ENCODE measurements at places on chromosomes 16 and 17. TPM values are rescaled to one million over a fixed set of nuclear protein-coding genes. Genes with fewer than 3 reads are reported as not detected.

Gene WRAP53
- total RNA-seq: 31.5 TPM

Gene CBLN1
- total RNA-seq: not detected

Gene CNP
- total RNA-seq: 89.1 TPM

Gene SEPTIN1
- 195 TPM for total RNA-seq

Gene MT3
- 1.9 TPM for total RNA-seq

Gene PLEKHM1
- total RNA-seq: 42.6 TPM

- peaks cover 39% of the 10 kb centered on the region for H3K27me3 ChIP-seq
- no peak overlapping the region for H3K4me3 ChIP-seq
- H3K27ac ChIP-seq: no peak overlapping the region
- H3K36me3 ChIP-seq: peaks cover 1% of the 10 kb centered on the region
Observed at GRCh38 chr16:68732042-68732680, 4.9 kb upstream of the CDH1 start.

- DNase-seq: no peak
- peaks cover 43% of the 10 kb centered on the region for H3K36me3 ChIP-seq
- no peaks in the 10 kb centered on the region for H3K27me3 ChIP-seq
Observed at GRCh38 chr17:80880648-80880985, 111.0 kb upstream of the CHMP6 start.

DNA sequence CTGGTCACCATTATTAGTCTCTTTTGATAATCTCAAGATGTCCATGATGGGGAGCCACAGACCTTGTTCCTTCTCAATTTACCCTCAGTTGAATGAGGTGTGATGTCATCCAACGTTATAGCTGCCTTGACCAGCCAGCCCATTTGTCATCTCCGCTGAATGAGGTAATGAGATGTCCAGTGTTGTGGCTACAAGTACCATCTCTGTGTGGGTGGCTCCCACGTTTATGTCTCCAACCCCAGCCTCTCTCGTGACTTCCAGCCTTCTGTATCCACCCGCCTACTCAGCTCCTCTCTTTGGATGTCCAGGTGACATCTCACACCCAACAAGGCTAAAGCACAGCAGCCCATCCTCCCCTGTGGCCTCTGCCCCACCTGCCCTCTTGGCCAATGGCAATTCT lies 18.2 kb downstream of the DNAH17 start:
- no peaks in the 10 kb centered on the region for H3K4me1 ChIP-seq
- no peak overlapping the region for H3K27ac ChIP-seq
- H3K36me3 ChIP-seq: no peaks in the 10 kb centered on the region

DNA sequence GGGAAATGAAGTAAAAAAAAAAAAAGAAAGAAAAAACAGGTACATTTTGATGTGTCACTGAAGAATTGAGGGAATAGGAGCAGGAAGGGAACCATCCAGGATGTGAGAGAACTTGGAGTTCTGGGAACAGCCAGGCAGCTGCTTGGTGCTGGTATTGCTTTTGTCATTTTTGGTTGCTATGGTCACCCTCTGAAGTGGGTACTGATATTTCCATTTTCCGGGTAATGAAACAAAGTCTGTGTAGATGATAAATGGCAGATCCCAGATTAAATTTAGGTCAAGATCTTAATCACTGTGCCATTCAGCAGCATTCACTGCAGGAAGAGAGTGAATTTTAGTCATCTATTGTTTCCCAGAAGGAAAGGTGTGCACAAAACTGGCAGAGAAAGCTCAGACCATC lies 93.6 kb downstream of the ABCA8 start:
- no peak overlapping the region for H3K4me3 ChIP-seq
- DNase-seq: no peak
- H3K4me1 ChIP-seq: no peaks in the 10 kb centered on the region
- no peaks in the 10 kb centered on the region for H3K36me3 ChIP-seq

- H3K4me1 ChIP-seq: peaks cover 89% of the 10 kb centered on the region
- H3K27me3 ChIP-seq: no peaks in the 10 kb centered on the region
- H3K36me3 ChIP-seq: peaks cover 62% of the 10 kb centered on the region
Observed at GRCh38 chr17:66310528-66311148, 8.2 kb downstream of the PRKCA start.

DNA sequence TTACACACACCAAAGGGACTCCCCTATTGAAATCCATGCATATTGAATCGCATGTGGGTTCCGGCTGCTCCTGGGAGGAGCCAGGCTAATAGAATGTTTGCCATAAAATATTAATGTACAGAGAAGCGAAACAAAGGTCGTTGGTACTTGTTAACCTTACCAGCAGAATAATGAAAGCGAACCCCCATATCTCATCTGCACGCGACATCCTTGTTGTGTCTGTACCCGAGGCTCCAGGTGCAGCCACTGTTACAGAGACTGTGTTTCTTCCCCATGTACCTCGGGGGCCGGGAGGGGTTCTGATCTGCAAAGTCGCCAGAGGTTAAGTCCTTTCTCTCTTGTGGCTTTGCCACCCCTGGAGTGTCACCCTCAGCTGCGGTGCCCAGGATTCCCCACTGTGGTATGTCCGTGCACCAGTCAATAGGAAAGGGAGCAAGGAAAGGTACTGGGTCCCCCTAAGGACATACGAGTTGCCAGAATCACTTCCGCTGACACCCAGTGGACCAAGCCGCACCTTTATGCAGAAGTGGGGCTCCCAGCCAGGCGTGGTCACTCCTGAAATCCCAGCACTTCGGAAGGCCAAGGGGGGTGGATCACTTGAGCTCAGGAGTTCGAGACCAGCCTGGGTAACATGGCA lies 2.2 kb downstream of the GAA start:
- peaks cover 4% of the 10 kb centered on the region for H3K27me3 ChIP-seq
- H3K27ac ChIP-seq: no peak overlapping the region
- H3K4me3 ChIP-seq: peak overlapping the region; percentile 92
- H3K36me3 ChIP-seq: no peaks in the 10 kb centered on the region
- peaks cover 26% of the 10 kb centered on the region for H3K4me1 ChIP-seq
- no peak for DNase-seq

DNA sequence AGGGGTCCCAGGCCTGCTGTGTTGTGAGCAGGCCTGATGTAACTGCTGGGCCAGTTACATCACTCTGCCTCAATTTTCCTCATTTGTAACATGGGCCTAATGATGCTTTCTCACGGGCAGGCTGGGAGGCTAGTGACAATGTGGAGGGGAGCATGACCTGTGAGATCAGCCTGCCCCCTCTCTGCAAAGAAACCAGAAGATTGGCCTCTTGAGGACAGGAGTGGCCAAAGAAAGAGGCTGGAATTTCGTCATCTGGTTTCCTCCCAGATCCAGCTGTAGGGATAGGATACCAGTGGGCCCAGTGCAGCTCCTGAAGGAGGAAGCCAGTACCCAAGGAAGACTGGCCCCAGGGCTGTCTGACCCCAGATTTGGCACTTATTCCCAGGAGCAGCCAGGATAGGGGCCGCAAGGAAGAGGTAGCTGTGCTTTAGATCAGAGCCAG lies 615 bp upstream of the SREBF1 start:
- H3K4me3 ChIP-seq: peak overlapping the region; percentile 93
- DNase-seq: no peak
- H3K36me3 ChIP-seq: peaks cover 23% of the 10 kb centered on the region
- H3K4me1 ChIP-seq: peaks cover 67% of the 10 kb centered on the region
- H3K27me3 ChIP-seq: no peaks in the 10 kb centered on the region
- peak overlapping the region; percentile 93 for H3K27ac ChIP-seq

DNA sequence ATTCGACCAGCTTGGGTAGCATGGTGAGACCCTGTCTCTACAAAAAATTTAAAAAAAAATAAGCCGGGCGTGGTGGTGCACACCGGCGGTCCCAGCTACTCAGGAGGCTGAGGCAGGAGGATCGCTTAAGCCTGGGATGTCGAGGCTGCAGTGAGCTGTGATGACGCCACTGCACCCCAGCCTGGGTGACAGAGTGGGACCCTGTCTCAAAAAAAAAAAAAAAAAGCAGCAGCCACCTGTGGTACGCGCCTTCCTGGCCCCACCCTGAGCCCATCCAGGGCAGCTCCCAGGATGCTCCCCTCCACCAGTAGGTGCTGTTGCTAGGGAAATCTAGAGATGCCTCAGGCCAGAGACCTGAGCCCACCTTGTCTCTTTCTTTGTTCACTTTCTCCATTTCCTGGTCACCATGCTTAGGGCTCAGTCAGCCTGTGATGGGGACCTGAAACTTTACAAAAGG lies 47.4 kb downstream of the TEKT5 start:
- no peaks in the 10 kb centered on the region for H3K36me3 ChIP-seq
- H3K27ac ChIP-seq: no peak overlapping the region
- no peak for DNase-seq
- H3K4me1 ChIP-seq: no peaks in the 10 kb centered on the region
- no peak overlapping the region for H3K4me3 ChIP-seq
- H3K27me3 ChIP-seq: no peaks in the 10 kb centered on the region

DNA sequence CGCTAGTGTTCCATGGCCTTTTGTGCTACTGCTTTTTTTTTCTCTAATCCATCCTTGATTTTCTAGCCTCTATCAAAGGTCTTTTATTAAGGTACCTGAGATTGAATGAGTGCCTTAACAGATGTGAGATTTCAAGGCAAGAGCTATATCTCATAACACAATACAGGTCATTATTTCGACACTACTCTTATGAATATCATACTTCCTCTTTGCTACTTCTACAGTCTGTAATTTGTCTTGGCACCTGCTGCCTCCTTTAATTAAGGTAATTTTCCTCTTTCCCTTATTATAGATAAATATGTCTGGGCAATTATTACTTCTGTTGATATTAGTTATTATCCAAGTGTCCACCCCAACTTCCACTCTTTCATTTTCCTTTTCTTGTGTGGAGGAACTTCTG lies 5.3 kb downstream of the KRT28 start:
- no peak for DNase-seq
- H3K36me3 ChIP-seq: no peaks in the 10 kb centered on the region
- H3K4me1 ChIP-seq: no peaks in the 10 kb centered on the region
- H3K27ac ChIP-seq: no peak overlapping the region
- no peak overlapping the region for H3K4me3 ChIP-seq
- peaks cover 22% of the 10 kb centered on the region for H3K27me3 ChIP-seq

GRCh38 chr16:84277244-84277823 lies 17.3 kb upstream of the WFDC1 start:
- H3K4me1 ChIP-seq: no peaks in the 10 kb centered on the region
- no peak overlapping the region for H3K4me3 ChIP-seq
- no peak overlapping the region for H3K27ac ChIP-seq

GRCh38 chr17:76009969-76010661 lies 9.5 kb downstream of the CDK3 start:
- DNase-seq: no peak
- H3K36me3 ChIP-seq: peaks cover 2% of the 10 kb centered on the region
- peaks cover 2% of the 10 kb centered on the region for H3K27me3 ChIP-seq
- peaks cover 4% of the 10 kb centered on the region for H3K4me1 ChIP-seq

- H3K36me3 ChIP-seq: no peaks in the 10 kb centered on the region
- peak overlapping the region; percentile 77 for H3K4me3 ChIP-seq
- H3K27me3 ChIP-seq: no peaks in the 10 kb centered on the region
- peak overlapping the region; percentile 79 for H3K27ac ChIP-seq
- peaks cover 4% of the 10 kb centered on the region for H3K4me1 ChIP-seq
- DNase-seq: peak; percentile 87
Observed at GRCh38 chr17:18158022-18158600, 25.5 kb upstream of the ALKBH5 start.

GRCh38 chr16:19330841-19331397 lies 45.4 kb downstream of the CLEC19A start:
- H3K27ac ChIP-seq: no peak overlapping the region
- no peaks in the 10 kb centered on the region for H3K4me1 ChIP-seq
- H3K27me3 ChIP-seq: no peaks in the 10 kb centered on the region
- DNase-seq: no peak
- H3K4me3 ChIP-seq: no peak overlapping the region
- H3K36me3 ChIP-seq: no peaks in the 10 kb centered on the region

GRCh38 chr17:74419928-74420411 lies 11.9 kb upstream of the GPRC5C start:
- no peak for DNase-seq
- no peak overlapping the region for H3K4me3 ChIP-seq
- no peaks in the 10 kb centered on the region for H3K36me3 ChIP-seq
- H3K27me3 ChIP-seq: peaks cover 10% of the 10 kb centered on the region
- H3K27ac ChIP-seq: no peak overlapping the region

DNA sequence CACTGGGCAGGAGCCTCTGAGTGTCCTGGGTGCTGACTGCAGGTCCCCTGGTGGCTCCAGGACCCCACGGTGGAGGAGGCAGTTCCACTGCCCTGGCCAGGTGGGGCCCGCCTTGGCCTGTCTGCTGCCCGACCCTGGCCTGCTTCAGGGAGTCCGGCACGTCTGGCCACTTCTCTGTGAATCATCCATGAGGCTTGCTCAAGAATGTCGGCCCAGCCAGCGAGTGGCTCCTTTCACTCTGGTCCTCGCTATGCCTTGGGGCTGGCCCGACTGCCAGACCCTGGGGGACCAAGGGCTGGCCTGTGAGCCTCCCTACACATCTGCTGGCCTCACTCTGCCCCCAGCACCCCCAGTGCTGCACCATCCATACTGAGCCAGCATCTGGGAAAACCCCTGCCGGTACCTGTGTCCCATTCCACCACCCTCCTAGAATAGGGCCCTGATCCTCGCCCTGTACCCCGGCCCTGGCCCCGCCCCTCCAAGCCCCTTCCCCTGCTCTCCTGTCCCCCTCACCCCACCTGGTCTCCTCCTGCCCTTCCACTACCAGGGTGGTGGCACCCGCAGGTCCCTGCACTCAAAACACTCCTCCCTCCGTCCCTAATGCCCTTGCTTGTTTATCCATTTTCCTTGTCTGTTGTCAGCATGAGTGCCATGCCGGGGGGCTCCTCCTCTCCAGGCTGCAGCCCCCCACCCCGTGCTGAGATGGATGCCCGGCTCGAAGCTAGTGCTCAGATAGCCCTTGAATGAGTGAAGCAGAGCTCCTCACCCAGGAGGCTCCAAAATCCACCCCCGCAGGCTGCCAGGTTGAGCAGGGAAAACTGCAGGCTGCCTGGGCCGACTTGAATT lies 35.5 kb downstream of the ADCY7 start:
- H3K4me1 ChIP-seq: no peaks in the 10 kb centered on the region
- H3K4me3 ChIP-seq: no peak overlapping the region
- H3K27ac ChIP-seq: no peak overlapping the region
- DNase-seq: no peak

- H3K36me3 ChIP-seq: no peaks in the 10 kb centered on the region
- H3K27ac ChIP-seq: no peak overlapping the region
- H3K27me3 ChIP-seq: peaks cover 10% of the 10 kb centered on the region
- no peaks in the 10 kb centered on the region for H3K4me1 ChIP-seq
- DNase-seq: no peak
Observed at GRCh38 chr16:82808036-82808435, 181.3 kb downstream of the CDH13 start.

Data from activated T-helper 1 cell treated with anti-CD3 and anti-CD28 coated beads, Interleukin-12 subunit alpha, Interleukin-12 subunit beta, Interleukin-2, Interleukin-4 antibody, amounts not matched to agents 30 ng/mL and 10 ng/mL and 1 ng/mL, durations not matched to agents 14 hours and 24 hours and 36 hours (primary cell).